Urothelium cell line (cell line): ENCODE measurements at places on chromosomes 2 and 18.
A peak's percentile ranks its signal among the peaks of the same experiment; 100 is the strongest.

DNA sequence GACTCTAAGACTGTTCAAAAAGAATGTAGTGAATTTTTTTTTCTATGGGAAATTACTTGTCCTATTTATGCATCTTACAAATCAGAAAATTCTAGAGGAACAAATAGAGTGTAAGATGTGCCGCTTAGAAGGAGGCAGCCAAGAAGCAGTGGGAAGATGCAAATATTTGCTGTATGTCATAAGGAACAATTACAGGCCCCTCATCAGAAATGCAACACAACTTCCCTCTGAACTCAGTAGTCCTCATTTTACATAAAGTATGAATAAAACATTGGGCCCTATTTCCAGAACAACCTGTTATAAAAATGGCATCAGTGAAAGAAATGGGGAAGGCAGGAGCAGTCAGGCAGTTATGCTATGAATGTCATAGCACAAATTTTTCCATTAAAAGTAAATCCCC, 50.7 kb upstream of the SCG2 start:
- no peak for DNase-seq

GRCh38 chr2:135882415-135882814, 6.2 kb upstream of the MCM6 start:
- no peak for DNase-seq

- DNase-seq: no peak
Measured at GRCh38 chr2:237278568-237278967, 135.4 kb downstream of the COL6A3 start.

GRCh38 chr2:139165601-139166000, 385.4 kb upstream of the NXPH2 start:
- DNase-seq: no peak

- DNase-seq: no peak
Measured at GRCh38 chr2:69989441-69990105, 28.1 kb upstream of the ASPRV1 start.

DNA sequence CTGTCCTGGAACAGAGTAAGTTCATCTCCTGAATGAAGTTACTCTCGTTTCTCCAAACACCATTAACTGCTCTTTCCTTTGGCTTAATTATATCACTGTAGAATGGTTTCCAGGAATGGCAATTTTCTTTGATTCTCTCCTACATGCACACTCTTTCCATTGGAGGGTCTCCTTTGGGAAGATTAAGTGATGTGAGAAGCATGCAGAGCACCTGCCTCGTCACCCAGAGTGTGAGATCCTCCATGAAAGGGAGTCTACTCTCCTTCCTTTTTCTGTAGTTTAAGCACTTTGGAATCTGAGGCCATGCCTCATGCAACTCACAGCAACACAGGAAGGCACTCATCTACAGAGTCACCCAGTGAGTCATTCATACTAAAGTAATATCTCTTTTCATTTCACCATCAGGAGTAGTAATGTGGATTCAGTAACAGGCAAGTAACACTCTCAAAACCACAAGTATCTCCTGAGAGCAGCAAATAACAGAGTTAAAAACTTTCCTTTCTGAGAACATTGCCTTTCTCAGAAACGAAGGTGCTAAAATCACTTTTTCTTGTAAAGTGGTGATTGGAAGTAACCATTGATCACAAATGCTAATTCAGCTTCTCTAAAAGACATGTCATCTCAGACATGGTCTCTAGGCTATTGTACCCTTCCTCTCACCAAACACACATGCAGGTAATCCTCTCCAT, 52.8 kb upstream of the IL1RL1 start:
- peak; percentile 76 for DNase-seq

GRCh38 chr2:230987137-230988020, 8.5 kb upstream of the SPATA3 start:
- peak; percentile 92 for DNase-seq

DNA sequence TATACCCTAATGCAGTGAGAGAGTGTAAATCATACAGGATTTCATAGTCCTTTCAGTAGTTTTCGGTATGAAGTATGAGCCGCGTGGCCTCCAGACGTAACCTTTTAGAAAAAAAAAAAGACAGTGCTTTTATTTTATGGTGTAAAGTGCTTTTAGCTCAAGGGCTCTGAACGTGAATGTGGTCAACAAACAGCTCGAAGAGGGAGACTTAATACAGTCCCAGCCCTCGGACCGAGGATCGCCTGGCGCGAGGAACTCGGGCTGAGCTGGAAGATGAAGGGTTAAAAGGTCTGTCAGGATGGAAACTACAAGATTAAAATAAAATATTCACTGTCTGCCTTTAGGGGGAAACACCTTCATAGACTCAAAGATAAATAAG, 4.0 kb upstream of the BCL11A start:
- DNase-seq: no peak

DNA sequence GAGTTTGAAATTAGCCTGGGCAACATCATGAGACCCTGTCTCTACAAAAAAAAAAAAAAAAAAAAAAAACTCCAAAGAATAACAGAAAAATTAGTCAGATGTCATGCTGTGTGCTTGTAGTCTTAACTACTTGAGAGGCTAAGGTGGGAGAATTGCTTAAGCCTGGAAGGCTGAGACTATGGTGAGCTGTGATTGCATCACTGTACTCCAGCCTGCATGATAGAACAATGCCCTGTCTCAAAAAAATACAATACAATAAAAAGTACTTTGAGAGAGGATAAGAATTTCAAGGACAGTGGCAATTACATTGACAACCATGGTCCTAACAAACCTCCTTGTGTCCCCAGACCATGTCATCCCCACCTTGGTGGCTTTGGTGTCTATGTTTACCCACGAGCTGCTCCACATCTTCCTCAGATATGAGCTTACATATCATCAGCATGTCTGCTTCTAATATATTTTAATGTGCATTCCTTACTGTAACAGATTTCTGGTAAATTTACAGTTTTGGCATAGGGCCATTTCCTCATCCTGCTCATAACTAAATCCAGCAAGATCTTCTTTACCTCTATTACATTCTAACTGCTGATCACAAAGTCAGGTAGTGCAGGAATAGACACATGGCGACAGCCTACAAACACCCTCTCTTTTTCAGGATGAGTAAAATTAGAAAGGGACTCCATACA, 437.7 kb upstream of the HNRNPA3 start:
- DNase-seq: no peak

DNA sequence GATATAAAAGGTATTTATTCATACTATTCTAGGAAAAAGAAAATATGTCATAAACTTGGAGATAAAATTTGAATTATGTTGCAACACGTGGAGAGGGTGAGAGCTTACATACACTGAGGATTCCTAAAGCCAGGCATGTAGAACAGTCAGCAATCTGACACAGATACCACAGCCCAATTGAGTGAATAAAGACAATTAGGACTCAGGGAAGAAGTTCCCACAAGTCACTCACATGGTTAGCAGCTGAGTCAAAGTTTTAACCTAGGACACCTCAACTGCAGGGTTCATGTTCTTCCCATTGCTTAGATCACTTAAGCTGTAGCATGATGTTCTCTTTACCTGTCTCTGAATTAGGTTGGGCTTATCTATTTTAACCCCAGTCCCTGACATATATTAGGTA, 189.5 kb downstream of the CMPK2 start:
- no peak for DNase-seq

GRCh38 chr2:141041281-141041680, 1089.5 kb downstream of the LRP1B start:
- DNase-seq: no peak

DNA sequence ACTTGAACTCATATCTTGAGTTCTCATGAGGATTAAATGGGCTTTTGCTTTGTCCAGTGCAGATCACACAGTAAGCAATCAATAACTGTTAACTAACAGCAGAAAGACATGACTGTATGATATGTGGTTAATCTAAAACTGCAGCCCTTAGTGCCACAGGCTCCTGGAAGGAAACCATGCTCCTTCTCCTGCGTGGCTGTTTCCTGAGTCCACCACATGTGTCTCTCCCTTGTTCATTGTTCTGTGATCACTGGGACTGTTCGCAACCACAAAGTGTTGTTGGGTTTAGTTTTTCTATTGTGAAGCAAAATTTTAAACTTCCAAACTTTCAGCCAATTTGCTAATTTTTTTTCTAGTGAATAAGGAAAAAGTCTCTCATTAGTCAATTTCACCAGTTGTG, 130.9 kb upstream of the PTPRM start:
- no peak for DNase-seq
